ENCODE measurements at places on chromosomes 7 and 10.

DNA sequence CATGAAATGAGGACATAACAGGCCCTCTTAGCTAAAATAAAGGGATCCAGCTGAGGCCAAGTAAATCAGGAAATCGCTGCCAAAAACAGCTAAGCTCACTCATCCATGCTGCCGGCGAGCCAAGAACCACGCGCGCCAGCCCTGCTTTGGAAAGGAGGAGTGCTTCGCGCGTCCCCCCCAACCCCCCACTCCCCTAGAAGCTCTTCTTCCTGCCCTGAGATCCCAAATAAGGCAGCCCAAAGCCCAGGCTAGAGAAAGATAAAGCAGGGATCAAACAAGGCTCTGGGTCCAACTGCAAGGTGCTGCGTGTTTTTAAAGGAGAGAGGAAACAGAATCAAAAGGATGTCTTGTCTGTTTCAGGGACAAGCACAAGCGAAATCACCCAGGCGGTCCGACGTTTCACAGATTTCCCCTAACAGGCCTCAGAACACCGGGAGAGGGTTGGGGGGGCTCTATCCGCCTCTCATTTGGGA, 168.3 kb upstream of the AUTS2 start:
- DNase-seq: peak; percentile 59

DNA sequence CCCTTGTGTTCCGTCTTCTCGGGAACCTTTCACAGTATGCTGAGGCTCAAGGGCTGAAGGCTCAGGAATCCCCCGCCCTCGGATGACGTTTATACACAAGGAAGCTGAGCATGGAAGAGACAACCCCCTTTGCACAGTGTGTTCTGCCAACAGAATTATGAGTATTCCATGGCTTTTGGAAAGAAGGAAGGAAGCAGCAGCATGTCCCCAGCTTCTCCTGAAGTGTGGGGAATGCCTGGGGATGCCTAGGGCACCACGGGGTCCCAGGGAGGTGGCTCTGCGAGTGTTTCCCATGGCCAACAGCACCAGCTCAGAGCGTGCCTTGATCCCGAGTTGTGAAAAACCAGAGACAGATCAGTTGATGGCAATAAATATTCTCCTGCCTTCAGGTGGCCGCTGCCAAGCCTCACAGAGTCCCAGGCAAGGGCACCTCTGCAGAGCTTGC, 88.8 kb upstream of the DDC start:
- DNase-seq: peak; percentile 57

GRCh38 chr10:97095701-97096260, 90.0 kb downstream of the SLIT1 start:
- DNase-seq: no peak

GRCh38 chr10:8053446-8054243, 843 bp upstream of the GATA3 start:
- DNase-seq: peak; percentile 72

GRCh38 chr10:66162560-66163143, 763.2 kb upstream of the LRRTM3 start:
- no peak for DNase-seq

GRCh38 chr10:129972145-129972965, 8.3 kb upstream of the EBF3 start:
- no peak for DNase-seq

DNA sequence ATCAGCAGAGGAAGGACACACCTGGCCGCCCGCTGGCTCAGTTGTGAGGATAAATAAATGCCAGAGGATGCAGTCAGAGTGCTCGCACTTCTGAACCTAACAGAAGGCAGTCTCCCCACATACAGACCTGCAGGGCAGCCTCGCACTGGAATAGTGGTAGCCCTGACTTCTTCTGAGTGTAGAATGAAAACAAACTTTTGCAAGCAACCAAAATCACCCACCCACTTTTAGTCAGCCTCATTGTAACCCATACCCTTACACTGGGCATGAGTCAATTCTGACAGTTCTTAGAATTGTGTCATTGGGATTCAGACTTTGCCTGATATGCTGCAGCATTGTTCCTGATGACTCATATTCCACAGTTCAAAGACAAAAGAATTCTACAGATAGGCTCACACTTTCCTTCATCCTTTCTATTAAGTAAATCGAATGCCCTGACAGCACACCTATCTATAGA, 167.0 kb upstream of the CDK1 start:
- DNase-seq: no peak

- DNase-seq: no peak
Observed at GRCh38 chr7:6375348-6376101, 72.2 kb downstream of the DAGLB start.

GRCh38 chr7:142566271-142566670, 183.0 kb upstream of the PRSS1 start:
- no peak for DNase-seq

- no peak for DNase-seq
Observed at GRCh38 chr10:21593986-21594385, 60.0 kb downstream of the MLLT10 start.

- no peak for DNase-seq
Observed at GRCh38 chr7:27173956-27174873, at the start of gene HOXA10. TSS of gene HOXA10 (minus strand) at chr7:27174320. CDS start at chr7:27174306, 14 bp downstream.

GRCh38 chr10:110860576-110861241, 11.0 kb upstream of the PDCD4 start:
- no peak for DNase-seq

GRCh38 chr7:139242741-139243281, 11.8 kb downstream of the UBN2 start:
- no peak for DNase-seq

GRCh38 chr7:45050198-45050597, 38.6 kb downstream of the NACAD start:
- DNase-seq: no peak

DNA sequence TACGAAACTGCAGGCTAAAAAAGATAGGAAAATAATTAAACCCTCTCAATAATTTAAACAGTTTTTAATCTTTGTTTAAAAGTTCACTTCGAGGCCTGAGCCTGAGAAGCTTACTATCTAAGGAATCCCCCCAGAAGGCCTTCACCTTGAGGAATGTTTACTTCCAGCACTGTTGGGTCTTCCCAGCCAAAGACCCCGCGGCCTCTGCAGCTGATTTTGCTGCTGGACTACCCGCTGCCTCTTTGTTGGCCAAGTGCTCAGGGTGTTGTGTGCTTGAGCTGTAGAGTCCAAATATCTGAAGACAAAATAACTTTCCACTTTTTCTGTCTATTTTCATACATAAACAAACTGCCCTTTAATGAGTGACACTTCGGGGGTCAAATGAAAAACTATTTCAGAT, 292.7 kb downstream of the GLRX3 start:
- DNase-seq: no peak

DNA sequence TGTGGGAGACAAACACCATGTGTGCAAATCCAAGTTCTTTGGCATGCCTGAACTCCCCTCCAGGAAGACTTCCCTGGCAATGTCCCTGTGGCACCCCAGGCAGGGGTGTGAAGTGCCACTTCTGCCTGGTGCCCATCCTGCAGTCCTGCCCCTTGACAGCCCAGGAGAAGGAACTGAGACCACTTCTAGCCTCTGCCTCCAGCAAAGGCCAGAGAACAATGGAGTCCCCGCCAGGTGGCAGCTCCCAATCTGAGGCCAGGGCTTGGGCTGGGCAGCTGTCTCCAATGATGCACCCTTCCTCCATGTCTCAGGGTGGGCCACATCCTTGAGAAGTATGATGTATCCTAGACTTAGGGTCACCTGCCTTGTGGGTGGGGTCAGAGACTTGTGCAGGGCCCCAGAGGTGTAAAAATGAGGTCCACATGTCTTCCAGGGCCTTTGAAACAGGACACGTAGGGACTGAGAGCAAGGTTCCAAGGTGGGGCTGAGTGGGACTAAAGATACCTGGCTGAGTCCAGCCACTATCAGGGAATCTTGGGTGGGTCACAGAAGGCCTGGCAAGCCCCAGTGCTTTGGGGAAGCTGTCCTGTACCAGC, 5.5 kb downstream of the FXYD4 start:
- DNase-seq: no peak

- no peak for DNase-seq
Observed at GRCh38 chr7:7816816-7817536, 98.6 kb upstream of the RPA3 start.

- no peak for DNase-seq
Observed at GRCh38 chr7:68613405-68613804, 984.9 kb upstream of the AUTS2 start.

- DNase-seq: no peak
Observed at GRCh38 chr7:129702316-129702715, 90.8 kb downstream of the NRF1 start.

DNA sequence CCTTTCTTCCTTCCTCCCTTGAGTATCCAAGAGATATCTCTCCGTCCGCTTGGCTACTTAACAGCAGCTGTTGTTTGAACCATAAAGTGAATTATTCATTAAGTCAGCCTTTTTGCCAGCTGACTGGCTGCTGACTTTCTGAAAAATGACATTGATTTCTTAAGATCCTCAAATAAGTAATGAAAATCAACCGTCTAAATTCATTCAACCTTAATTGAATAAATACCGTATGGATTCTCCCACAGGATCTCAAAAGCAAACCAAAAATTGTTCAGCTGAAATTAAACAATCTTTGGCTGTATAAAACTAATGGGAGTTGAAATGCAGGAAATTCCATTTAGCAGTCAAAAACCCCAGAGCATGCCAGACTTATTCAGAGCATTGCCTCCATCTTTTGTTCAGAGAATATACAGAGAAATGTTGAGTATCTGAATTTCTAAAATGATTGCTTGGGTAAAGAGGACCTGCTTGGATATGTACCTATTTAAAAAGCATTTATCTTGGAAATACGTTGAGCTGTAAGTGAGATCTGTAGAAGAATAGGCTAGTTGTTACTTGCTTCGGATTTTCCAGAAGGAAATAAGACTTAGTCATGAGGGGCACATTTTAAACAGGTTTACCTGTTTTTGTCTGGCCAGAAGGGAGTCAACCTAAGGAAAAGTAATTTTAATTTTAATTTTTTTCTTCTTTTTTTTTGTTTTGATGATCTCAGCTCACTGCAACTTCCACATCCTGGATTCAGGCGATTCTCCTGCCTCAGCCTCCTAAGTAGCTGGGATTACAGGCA, 136.2 kb downstream of the PLXDC2 start:
- DNase-seq: no peak

GRCh38 chr7:95126053-95126709, 198.2 kb downstream of the PON1 start:
- no peak for DNase-seq

- DNase-seq: no peak
Observed at GRCh38 chr10:12684784-12685183, 316.7 kb downstream of the CCDC3 start.

- DNase-seq: no peak
Observed at GRCh38 chr10:16458166-16458955, 21.6 kb downstream of the PTER start.

GRCh38 chr7:78169992-78170391, 371.4 kb downstream of the PHTF2 start:
- DNase-seq: no peak

GRCh38 chr10:29643771-29644501, 9.2 kb upstream of the SVIL start:
- DNase-seq: no peak

GRCh38 chr10:45548068-45548467, 124.5 kb downstream of the ZFAND4 start:
- no peak for DNase-seq

GRCh38 chr7:18675579-18675978, 180.0 kb downstream of the HDAC9 start:
- no peak for DNase-seq

GRCh38 chr7:327233-327931, 37.4 kb downstream of the FOXL3 start:
- DNase-seq: no peak

DNA sequence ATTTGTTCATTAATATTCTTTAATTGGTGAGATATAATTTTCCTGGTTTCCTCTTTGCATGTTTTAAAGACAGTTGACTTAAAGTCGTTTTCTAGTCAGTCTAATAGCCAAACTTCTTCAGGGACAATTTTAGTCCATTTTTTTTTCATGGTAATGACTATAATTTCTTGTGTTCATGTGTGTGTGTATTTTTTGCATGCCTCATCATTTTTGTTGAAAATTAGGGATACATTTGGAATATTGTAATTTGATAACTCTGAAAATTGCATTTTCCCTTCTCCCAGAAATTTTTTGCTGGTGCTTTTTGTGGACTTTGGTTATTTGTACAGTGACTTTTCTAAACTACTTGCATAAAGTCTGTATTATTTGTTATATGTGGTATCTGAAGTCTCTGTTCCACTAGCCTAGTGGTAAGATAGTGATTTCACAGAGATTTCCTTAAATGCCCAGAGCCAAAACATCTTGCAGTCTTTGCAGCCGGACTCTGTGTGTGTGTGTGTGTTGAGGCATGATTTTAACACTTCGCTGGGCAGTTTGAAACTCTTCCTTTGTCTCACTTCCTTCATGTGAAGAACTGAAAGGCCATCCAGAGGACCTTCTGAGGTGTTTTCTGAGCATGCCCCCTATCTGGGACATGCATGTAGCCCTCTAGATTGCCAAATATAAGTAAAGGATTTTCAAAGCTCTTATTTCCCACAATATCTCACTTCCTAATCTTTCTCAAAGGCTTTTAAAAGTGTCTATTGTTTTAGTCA, 40.9 kb upstream of the ZNF365 start:
- DNase-seq: no peak

Data from mucosa of gallbladder (tissue), 1 donor.